Osteocyte (in vitro differentiated cells): ENCODE measurements at places on chromosomes 2 and 18.

GRCh38 chr2:97355887-97356286, 233.8 kb downstream of the ANKRD36B start:
- no peak for DNase-seq

GRCh38 chr2:158725441-158725891, 69.7 kb upstream of the DAPL1 start:
- no peak for DNase-seq

GRCh38 chr2:158212301-158212700, 110.6 kb downstream of the UPP2 start:
- no peak for DNase-seq

GRCh38 chr2:42895134-42895790, 102.9 kb upstream of the HAAO start:
- DNase-seq: no peak

GRCh38 chr18:44712025-44712424, 31.3 kb downstream of the SETBP1 start:
- no peak for DNase-seq

DNA sequence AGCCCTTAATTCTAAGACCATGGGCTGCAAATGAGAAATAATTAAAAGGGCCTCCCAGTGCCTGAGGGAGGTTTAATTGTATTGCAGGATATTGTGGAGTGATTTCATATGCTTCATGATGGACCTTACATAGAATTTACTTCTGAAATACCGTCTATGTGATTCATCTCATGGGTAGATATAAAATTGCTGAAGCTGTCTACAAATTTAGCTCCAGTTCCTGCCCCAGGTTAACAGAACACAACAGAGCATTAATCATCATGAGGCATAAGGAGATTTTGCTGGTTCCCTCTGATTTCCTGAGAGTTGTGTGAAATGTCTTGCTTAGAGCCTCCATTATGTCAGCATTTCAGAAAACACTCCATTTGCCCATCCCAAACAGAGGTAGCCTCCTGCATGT, 770 bp downstream of the UPP2 start:
- DNase-seq: no peak

GRCh38 chr2:67213677-67214402, 183.3 kb upstream of the ETAA1 start:
- no peak for DNase-seq

GRCh38 chr18:34222307-34223163, 2.2 kb downstream of the NOL4 start:
- no peak for DNase-seq

GRCh38 chr18:28334516-28334915, 157.6 kb upstream of the CDH2 start:
- no peak for DNase-seq

DNA sequence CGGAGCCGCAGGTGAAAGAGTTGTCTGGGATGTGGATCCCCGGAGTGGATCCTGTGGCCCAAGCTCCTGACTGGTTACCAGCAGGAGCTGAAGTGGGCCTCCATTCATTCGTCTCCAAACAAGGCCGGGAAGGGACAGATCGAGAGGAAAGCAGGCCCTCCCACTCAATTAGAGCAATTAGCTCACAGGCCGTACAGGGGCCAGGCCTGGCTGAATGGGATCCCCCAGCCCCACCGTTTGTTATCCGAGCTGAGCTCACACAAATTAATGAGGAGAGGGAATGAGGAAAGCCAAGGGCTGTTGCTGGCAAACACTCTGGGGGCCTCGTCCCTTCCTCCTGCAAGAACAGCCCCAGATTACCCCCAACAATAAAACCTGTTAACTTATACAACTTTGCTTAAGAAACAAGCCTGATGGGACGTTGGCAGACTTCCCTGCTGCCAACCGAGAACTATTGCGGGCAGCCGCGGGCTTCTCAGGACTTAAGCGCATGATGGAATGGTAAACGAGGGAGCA, 338.0 kb downstream of the BCL11A start:
- DNase-seq: no peak

- no peak for DNase-seq
These were observed 81.3 kb downstream of the OSBPL6 start for GRCh38 chr2:178275600-178275999.

DNA sequence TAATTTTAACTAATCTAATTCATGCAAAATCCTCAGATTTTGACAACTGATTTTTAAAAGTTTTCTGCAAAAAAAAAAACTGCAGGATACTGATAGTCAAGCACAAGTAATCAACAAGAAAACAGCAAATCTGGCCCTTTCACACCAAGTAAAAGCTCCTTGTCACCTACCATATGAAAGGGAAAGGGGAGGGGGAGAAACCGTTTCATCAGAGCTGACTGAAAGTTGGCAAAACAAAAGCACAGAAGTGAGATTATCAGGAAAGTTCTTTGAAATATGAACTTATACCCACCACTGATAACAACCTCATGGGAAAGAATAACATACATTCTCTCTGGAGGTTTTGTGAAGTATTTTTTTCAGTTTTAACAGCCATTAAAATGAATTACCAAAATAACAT, 38.7 kb downstream of the ZNF521 start:
- DNase-seq: no peak

DNA sequence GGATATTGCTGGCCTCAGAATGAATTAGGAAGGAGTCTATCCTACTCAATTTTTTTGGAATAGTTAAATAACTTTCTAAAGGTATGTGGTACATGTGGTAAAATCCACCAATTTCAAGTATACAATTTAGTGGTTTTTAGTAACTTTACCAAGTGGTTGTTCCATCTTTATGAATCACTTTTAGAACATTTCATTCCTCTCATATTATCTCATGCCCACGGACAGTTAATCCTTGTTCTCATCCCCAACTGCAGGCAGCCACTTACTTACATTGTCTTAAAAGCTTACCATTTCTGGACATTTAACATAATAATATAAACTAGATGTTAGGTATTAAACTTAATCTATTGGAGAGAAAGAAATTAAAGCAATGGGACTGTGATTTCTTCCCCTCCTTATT, 146.3 kb upstream of the ZC3H15 start:
- no peak for DNase-seq

DNA sequence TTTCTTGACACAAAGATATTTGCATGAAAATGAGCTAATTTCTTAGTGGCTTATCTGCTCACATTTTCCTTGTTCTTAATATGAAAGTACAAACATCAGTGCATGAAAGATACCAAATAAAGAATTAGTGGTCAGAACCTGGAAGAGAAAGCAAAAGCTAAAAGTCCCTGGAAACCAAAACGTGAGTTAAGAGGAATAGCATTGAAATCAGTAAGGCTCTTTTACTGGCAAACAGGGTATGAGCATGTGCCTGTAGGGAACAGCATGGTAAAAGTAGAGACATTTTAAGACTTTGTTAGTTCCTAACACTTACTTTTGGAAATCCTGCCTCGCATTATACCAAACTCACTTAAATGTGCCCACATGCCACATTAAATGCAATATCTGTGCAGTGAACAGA, 31.9 kb upstream of the CWC22 start:
- DNase-seq: no peak

DNA sequence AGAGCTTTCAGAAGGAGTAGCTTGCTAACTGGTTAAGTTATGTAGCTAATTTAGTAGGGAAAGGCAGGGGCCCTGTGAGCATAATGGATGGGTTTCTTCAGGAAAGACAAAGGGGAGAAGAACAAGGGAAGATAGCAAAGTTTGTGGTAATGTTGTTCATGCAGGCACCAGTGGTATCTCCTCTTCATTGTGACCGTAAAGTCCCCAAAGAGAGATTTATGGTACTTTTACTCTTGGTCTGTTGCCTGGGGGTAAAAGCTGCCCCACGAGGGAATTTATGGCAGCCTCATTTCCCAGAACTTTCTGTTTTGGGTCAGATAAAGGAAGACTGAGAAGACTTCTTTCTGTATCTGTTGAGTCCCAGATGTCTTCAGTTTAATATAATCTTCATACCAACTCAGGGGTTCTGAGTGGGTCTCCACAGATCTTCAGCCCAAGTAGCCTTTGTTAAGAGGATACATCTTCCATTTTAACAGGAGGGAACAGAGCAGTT, 27.5 kb downstream of the MALT1 start:
- no peak for DNase-seq

DNA sequence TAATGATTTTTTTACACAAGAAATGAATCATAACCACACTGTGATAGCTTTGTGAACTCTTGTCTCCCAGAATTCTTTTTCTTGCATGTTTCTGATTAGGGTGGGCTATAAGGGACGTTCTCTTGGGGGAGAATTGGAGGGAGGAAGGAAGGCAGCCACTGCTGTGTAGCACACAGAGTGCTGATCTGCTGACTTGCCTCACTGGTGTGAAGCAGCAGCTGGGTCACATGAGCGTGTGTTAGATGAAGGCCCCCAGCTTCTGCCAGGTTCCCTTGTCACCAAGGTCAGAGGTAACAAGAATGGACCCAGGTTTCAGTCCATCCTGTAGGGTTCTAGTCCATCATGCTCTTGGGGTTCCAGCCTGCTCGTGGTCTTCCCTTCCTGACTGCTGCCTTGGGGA, 107.4 kb upstream of the GLI2 start:
- no peak for DNase-seq

DNA sequence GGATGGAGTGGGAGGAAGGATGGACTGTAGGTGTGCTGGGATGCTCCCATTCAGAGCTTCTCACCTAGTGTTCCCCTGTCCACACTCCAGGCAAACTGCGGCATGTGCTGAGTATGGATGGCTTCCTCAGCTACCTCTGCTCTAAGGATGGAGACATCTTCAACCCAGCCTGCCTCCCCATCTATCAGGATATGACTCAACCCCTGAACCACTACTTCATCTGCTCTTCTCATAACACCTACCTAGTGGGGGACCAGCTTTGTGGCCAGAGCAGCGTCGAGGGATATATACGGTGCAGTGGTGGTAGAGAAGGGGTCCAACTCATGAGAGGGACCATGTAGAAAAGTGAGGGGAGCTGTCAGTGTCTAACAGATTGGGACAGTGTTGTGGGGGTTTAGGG, 20.2 kb downstream of the PLCD4 start:
- DNase-seq: no peak

DNA sequence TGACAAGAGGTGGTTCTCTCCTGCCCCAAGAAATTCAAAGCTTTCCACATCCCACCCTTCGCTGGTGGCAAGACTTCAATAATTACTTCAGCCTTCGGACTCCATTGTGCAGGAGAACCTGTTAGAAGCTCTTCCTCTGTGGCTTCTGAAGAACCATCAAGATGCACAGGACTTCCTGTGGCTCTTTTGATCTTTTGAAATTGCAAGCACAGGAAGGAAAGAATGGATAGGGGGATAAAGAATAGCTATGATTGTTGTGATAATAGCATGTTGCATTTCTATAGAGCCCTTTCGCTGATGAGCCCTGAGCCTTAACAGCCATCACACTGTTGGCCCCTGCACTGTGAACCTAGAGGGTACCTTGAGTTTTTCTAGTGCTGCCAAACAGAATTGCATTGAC, 7.4 kb downstream of the EPAS1 start:
- peak; percentile 21 for DNase-seq

DNA sequence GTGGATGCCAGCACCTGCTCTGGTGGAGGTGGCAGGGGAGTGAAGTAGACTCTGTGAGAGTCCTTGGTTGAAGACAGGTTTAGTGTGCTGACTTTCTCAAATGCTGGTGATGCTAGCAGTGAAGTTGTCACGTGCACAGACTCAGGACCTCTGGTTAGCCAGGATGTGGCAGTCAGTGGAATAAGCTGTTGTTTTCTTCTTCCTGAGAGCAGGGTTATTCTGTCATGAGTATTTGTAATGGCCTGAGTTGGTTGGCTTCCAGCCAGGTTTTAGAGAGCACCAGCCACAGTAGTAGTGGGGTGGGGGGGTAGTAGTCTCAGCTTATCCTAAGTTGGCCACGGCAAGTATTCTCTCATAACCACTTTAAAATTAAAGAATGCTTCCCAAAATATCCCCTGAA, 238.5 kb upstream of the FBXO11 start:
- DNase-seq: no peak

GRCh38 chr18:3447068-3447894, 2.7 kb upstream of the TGIF1 start:
- peak; percentile 85 for DNase-seq

DNA sequence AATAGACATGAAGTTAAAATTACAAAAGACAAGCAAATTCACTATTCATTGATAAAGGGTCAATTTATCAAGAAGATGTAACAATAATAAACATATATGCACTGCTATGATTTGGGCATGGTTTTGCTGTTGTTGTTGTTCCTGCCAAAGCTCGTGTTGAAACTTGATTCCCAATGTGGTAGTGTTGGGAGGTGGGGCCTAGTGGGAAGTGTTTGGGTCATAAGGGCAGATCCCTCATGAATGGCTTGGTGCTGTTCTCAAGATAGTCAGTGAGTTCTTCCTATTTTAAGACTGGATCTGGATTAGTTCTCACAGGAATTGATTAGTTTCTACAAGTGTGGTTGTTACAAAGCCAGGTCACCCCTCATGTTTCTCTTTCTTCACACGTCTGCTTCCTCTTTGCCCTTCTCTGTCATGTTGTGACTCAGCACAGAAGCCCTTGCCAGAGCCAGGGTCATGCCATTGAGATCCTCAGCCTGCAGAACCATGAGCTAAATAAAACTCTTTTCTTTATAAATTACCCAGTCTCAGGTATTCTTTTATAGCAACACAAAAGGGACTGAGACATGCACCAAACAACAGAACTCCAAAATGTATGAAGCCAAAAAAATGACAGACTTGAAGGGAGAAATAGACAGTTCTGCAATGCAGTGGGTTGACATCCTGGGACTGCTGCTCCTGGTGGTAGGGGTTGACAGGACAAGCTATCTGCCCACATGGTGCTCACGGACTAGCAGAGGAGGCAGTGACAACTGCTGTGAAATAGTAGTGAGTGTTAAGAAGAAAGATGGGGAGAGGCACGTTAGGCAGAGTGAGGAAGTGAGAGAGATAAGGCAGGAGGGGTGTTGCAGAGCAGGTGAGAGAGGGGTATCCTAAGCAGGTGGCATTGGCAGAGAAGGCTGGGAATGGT, 18.6 kb upstream of the SKA1 start:
- DNase-seq: no peak

GRCh38 chr2:239029958-239030357, 182.1 kb downstream of the TWIST2 start:
- no peak for DNase-seq

GRCh38 chr2:68121873-68122679, 35.6 kb upstream of the PNO1 start:
- DNase-seq: peak; percentile 94

GRCh38 chr2:24702800-24703199, 90.4 kb downstream of the PTRHD1 start:
- DNase-seq: no peak

- peak; percentile 38 for DNase-seq
These were observed 56.0 kb downstream of the LIPG start for GRCh38 chr18:49617865-49618264.
